ENCODE measurements at places on chromosomes 5 and 9.

- DNase-seq: no peak
These were observed 476.8 kb upstream of the SMARCA2 start for GRCh38 chr9:1538301-1538700.

DNA sequence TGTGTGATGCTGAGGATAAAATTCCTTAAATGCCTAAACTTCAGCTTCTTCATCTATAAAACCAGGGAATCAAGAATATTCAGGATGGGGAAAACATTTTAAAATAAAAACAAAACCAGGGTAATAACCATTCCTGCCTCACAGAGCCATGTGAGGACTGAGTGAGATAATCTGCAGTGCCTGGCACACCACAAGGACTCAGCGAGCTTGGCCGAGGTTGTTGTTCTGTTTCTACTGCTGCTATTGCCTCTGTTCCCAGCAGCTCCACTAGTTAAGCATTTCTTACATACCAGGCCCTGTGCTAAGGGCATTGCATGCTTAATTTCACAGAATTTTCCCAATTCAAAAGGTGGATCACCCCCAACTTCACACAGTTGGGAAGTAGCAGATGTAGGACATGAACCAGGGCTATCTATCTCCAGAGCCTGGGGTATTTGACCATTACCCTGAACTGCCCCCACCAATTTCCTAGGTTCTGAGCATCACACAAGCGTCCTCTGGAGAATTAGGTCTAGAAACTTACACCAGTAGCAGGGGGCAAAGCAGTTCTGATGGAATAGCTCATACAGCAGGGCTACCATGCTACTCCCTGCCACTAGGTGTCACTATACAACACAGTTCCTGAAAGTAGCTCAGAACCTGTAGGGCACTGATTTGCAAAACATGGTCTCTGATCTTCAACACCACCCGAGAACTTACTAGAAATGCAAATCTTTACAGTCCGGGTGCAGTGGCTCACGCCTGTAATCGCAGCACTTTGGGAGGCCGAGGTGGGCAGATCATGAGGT is 74.3 kb downstream of the LRSAM1 start:
- no peak for DNase-seq

GRCh38 chr9:130934702-130935647 is 4.1 kb downstream of the FIBCD1 start:
- no peak for DNase-seq

DNA sequence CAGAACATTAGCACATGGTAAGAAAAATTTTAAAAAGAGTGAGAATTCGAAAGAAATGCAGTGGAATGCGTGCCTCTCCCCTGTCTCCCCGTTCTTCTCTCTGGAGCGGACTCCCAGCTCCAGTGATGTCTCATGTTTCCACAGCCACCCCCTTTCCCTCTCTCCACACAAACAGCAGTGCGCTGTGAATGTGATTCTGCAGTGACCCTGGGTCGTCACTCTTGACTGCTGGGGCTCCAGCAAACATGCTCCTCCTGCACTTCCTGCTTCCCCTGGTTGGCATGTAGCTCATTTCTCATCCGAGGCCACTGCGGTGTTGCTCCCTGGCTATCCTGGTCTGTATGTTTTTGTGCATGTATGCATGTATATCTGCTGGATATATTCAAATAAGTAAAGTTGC is 13.3 kb downstream of the PHF2 start:
- peak; percentile 59 for DNase-seq

DNA sequence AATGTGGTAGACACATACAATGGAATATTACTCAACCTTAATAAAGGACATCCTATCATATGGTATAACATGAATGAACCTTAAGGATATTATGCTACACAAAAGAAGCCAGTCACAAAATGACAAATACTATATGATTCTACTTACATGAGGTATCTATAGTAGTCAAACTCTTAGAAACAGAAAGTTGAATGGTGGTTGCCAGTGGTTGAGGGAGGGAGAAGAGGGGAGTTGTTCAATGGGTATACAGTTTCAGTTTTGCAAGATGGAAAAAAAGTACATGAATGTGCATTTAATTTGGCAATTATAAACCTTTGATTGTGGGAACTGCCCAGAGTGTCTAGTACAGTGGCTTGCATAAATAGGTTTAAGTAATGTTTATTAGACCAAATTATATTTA is 473.3 kb upstream of the ZNF608 start:
- no peak for DNase-seq

DNA sequence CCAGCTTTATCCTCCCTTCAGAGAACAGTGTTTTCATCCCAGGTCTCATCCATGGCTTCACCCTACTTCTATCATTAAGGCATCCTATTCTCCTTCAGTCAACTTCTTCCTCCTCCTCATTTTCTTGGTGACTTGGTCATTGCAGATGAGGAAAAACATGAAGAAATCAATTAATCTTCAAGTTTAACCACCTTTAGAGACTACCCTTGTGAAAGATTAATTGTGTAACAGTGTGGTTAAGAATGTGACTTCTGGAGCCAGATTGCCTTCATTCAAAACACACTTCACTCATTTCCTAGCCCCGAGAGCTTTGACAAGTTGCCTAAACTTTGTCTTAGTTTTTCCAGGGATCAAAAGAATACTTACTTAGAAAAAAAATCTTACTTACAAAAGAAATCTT is 110.0 kb downstream of the STK32A start:
- DNase-seq: no peak

DNA sequence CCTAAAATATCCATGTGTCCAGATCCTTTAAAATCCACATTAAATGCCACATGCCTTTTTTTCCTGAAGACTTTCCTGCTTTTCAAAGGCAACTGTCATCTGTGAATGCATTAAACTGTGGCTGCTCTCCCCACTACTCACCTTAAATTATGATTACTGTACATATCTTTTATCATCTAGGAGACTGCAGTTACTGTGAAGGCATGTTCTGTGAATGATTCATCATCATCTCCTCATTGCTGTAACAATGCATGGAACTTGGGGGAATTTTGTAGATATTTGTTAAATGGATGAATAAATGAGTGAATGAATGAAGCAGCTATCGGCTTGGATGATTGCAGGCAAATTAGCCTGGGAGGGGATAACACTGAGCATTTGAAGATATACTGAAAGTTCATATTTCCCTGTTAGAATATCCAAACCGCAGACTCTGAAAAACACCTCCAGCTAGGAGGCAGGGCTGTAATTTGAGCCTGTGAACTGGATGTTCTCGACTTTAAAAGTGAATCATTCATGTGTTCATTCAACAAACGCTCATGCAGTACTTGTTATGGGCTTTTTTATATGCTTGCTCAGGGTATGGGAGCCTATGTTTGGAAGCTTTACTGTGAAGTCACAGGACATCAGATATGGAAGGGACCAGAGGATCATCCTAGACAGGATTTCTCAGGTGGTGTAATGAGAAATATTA is 519.2 kb downstream of the KIF4B start:
- no peak for DNase-seq

- DNase-seq: no peak
These were observed 34.4 kb upstream of the GNE start for GRCh38 chr9:36292641-36293040.
